ENCODE measurements at places on chromosomes 1 and 21.

GRCh38 chr1:166079276-166079675, 87.5 kb downstream of the FAM78B start:
- DNase-seq = no peak

- DNase-seq = no peak
These were observed 5.0 kb upstream of the SHCBP1L start for GRCh38 chr1:182957902-182958395.

- no peak for DNase-seq
These were observed 48.4 kb downstream of the HENMT1 start for GRCh38 chr1:108612496-108612895.

DNA sequence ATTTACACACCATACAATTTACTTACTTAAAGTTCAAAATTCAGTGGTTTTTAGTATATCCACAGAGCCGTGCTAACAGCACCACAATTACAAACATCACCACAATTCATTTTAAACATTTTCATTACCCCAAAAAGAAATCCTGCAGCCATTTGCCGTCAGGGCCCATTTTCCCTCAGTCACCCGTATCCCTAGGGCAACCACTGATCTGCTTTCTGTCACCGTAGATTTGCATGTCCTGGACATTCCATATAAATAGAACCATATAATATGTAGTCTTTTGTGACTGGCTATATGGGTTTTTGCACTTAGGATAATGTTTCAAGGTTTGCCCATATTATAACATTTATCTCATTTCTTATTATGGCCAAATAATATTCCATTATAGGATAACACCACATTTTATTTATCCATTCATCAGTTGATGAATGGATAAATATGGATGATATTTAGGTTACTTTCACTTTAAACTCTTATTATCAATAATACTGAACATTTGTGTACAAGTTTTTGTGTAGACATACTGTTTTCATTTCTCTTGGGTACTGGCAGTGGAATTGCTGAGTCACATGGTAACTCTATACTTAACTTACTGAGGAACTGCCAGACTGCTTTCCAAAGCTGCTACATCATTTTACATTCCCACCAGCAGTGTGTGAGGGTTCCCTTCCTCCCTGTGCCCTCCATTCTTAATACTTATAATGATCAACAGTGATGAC, 68.9 kb downstream of the ST3GAL3 start:
- peak; percentile 77 for DNase-seq

- DNase-seq = no peak
These were observed 233.4 kb downstream of the TM2D1 start for GRCh38 chr1:61491497-61491896.

DNA sequence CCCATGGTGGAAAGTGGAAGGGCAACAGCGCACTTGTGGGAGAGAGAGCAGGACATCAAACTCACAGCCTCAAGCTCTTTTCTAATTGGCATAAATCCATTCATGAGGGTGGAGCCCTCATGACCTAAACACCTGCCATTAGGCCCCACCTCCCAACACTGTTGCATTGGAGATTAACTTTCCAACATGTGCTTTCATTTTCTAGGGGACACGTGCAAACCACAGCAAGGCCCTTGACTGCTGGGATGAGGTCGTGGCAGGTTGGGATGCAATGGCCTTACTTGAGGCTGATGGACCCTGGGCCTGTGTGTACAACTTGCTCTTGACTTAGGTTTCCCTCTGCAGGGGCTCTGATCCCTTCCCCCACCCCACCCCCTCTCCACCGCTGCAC, 35.9 kb upstream of the NEK2 start:
- DNase-seq = no peak

Data from astrocyte of the spinal cord (primary cell).